ENCODE measurements at places on chromosomes 13 and 19.

- no peak for DNase-seq
These were observed 319 bp downstream of the NKG7 start for GRCh38 chr19:51372021-51372648.

DNA sequence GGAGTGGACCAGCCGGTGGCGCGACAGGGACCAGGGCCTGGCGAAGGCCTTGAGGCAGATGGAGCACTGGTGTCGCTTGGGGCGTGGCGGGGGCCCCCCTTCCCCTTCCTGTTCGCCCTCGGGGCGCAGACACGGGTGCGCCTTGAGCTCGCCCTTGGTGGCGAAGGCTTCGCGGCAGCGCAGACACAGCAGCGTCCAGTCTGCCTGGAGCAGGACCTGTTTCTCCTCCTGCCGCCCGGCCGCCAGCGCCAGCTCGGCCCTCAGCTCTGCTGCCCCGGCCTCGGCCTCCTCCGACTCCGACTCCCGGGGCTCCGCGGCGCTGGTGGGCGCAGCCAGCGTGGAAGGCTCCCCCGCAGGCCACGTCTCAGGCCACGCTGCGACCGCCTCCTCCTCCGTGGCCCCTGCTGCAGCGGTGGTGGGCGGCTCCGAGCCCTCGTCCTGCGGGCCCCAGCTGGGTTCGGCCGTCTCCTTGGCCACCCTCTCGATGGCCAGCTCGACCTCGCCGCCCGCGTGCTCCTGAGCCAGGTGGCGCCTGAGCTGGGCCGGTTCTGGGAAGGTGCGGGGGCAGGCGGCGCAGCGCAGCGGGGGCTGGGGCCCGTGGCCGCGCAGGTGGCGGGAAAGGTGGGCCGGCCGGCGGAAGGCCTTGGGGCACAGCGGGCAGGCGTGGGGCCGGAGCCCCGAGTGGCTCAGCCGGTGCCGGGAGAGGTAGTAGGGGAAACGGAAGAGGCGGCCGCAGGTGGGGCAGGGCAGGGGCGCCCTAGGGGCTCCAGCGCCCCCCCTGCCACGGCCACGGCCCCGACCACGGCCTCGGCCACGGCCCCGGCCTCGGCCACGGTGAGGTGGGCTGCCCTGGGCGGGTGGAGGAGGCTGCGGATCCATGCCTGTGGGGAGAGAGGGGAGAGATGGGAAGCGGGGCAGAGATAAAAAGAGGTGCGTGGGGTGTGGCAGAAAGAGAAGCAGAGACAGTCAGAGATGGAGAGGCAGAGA, 1.6 kb downstream of the ZNF579 start:
- DNase-seq = no peak

GRCh38 chr19:40277356-40278059, 7.6 kb downstream of the AKT2 start:
- DNase-seq = no peak

GRCh38 chr13:34405410-34406181, 536.5 kb upstream of the NBEA start:
- no peak for DNase-seq

DNA sequence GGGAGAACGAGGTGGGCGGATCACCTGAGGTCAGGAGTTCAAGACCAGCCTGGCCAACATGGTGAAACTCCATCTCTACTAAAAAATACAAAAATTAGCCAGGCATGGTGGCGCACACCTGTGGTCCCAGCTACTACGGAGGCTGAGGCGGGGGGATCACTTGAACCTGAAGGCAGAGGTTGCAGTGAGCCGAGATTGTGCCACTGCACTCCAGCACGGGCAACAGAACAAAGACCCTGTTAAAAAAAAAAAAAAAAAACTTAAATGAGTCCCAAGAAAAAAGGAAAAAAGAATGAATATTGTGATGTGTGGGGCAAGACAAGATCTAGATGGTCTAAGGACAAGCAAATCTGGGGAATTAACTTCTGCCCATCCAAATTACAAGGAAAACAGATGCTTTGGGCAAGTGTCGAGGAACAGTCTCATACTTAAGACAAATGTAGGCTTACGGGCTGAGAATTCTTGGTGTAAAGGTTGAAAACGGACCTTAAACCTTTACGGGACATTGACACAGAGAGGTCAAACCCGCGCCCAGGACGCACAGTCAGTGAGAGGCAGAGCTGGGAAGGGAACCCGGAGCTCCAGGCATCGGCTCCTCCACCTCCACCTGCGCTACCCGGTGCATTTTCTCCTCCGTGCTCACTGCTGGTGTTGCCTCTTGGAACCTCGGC, 656 bp upstream of the ZNF324 start:
- DNase-seq = no peak

DNA sequence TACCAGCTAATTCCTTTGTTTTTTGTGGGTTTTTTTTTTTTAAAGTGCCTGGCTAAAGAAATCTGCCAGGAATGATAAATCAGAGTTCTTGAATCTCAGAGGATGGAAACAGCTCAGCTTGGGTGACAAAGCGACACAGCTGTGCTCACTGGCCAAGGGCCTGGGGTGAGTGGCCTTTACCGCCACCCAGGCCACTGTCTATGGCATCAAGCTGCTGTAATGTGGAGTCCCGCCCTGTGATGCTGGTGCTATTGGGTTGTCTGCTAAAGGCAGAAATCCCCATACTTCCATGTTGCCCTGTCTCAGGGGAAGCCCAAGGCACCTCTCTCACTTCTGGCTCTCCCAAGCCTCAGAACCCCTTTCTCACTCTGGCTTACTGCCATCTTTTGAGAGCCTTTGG, 82.6 kb upstream of the FARP1 start:
- no peak for DNase-seq

All from stimulated activated CD4-positive, alpha-beta T cell treated with anti-CD3 and anti-CD28 coated beads, Interleukin-1b, Interleukin-23, amount 100 ng/mL, for 4 hours (primary cell).